ENCODE measurements at places on chromosomes 2 and 18.
A peak's percentile ranks its signal among the peaks of the same experiment; 100 is the strongest.

- no peak for DNase-seq
Observed at GRCh38 chr2:205705511-205706349, 23.4 kb downstream of the NRP2 start.

- DNase-seq = no peak
Observed at GRCh38 chr18:74819433-74820059, 221.9 kb downstream of the ZNF407 start.

DNA sequence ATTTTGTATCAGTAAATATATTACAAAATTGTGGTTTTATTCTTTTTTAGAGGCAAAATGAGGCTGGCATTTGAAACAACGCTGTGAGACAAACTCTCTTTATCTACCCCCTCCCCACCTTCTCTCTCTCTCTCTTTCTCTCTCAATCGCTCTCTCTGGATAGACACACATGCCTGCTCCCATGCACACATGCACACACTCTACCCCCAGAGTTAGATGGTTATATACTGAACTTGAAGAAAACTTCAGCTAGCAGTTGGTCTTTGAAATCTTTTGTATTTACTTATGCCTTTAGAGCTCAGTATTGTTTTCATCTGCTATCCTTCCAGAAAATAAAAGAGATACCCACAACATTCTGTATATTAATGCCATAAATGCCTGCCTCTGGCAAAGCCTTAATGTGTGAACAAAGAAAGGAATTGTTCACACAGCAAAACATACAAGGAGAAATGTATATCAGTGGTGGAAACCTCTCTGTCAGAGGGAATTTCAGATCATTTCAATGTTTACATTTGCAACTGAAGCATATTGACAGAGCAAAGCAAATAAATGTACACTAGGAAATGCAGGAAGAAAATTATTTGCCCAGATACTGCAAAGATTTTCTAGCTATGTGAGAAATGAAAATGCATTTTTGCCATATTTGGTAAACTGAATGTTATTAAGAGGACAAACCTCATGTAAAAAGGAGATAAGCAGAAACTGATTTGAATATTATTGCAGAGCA lies 217.0 kb upstream of the UBE2E3 start:
- peak; percentile 70 for DNase-seq

GRCh38 chr2:68387408-68388350 lies 22.6 kb downstream of the PLEK start:
- DNase-seq = no peak

DNA sequence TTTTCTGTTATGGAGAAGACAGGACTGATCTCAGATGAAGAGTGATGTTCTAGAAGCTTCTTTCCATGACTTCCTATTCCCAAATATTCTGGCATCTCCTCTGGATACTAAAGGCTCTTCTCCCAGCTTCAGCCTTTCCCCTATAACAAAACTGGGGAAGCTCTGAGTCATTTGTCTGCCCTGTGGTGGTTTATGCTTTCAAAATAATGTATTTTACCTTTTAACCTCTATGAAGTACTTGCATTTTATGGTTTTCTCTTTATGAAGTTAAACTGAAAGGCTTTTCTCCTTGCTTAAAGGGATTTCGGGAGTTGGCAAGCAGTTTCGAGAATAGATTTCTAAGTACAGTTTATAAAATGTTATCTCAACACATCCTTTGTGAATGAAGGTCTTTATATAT lies 104.4 kb downstream of the TANC1 start:
- DNase-seq = no peak

GRCh38 chr2:42030200-42030759 lies 17.5 kb upstream of the PKDCC start:
- DNase-seq = no peak

DNA sequence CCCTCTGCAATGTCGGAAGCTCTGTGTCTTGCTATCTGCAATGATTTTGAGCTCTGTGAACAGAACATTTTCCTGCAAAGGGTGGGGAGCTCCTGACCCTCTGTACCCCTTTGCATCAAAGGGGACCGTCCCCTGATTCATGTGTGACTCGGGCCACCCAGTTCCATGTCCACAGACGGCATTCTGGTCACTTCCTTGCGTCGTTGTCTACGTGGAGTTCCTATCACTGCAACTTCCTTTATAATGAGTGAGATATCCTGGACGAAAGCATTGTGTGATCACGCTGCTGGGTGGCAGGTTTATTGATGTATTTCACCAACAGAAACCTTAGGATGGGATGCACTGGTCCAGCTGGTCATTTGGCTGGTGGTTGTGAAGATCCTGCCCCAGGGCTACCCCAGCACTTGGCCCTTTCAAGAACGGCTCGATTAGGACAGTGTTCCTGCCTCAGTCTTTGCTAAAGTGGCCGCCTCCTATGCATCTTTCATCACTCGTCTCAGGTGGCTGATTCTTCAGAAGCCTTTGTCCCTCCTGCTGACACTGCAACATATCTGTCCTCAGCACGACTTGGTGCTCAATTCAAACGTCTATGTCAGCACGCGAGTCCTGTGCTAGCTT lies 202.7 kb downstream of the ACKR3 start:
- DNase-seq = no peak

DNA sequence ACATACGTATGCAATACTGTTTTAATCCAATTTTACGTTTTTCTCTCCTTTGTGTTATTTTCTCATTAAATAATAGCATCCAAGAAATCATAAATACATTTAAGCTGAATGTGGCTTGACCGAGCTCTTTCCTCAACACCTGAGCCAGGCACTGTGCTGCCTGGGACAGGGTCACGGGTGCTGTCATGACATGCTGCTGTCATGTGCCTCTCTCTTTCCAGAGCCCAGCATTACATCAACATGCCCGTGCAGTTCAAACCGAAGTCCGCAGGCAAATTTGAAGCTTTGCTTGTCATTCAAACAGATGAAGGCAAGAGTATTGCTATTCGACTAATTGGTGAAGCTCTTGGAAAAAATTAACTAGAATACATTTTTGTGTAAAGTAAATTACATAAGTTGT lies 94.1 kb upstream of the LDLRAD4 start:
- DNase-seq = no peak

DNA sequence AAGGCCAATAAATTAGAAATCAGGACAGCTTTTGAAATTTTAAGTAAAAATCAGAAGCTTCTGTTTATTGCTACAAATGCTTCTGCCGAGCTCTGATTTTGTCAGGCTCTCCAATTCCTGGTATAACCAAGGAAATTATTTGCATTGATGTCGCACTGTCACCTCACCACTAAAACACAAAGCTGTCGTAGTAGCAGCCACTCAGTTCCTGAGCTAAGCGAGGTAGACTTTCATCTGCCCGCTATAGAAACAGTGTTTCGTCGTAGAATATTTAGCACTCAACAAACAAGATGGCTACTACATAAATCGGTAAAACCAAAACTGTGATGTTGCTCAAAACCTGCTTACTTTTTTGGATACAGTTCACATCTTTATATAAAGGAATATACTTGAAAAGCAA lies 141.3 kb upstream of the FOSL2 start:
- DNase-seq = no peak

- no peak for DNase-seq
Observed at GRCh38 chr2:12050396-12050795, 304.0 kb downstream of the LPIN1 start.

DNA sequence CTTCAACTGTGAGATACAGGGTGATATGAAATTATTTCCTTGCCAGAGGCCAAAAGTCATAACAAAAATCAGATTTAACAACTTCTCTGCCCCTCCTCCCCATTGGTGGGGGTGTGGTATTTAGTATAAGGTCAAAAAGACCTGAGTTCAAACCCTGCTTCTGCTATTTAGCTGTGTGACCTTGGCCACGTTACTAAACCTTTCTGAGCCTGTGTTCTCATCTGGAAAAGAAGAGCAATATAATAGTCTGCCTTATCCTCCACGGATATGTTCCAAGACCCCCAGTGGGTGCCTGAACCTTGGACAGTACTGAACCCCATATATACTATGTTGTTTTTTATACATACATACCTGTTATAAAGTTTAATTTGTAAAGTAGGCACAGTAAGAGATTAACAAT lies 3.7 kb downstream of the CDC42EP3 start:
- DNase-seq = no peak

DNA sequence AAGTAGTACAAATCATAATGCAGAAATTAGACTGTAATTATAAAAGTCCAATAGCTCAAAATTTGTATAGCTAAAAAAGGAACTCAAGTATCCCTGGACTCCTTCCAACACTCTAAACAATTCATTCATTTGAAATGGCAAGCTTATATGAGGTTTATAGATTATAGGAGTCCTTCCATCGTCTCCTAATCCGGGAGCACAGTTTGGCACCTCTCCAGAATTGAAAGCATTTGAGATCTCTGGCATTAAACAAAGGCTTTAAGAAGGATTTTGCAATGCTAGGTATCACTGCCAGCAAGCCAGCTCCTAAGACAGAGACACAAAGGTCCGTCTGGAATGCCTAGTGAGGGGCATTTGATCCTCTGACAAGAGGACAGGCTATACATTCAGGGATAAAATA lies 90.9 kb downstream of the ACVR1 start:
- no peak for DNase-seq

DNA sequence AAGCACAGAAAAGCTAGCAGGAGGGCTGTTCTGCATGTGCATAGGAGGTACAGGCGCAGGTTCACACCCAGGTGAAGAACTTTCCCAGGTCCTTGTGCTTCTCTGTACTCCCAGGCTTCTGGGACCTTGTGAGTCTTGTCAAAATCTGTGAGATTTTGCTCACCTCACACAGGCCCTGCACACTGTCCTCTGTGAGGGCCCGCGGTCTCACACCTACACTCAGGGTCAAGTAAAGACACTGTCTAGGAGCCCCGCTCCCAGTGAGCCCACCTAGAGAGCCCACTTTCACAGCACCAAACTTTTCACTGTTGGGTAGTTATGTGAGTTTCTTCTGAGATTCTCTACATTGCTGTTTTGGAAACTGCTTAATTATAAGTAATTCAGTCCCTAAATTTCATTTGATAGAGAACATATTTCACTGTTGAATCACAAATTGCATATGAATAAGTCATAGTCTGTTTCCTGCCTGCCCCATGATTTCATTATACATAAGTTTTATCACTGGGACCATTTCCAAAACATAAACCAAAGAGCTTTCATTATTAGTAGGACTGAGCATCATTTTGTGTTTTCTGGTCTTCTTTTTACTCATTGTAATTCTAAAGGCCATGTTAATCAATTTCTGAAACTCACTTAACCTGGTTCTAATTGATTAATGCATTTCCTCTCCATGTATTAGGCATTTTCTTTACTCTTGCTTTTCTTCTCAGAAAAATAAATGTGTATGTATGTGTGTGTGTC lies 234.2 kb upstream of the SPOPL start:
- DNase-seq = peak; percentile 37

- no peak for DNase-seq
Observed at GRCh38 chr2:237507512-237507911, 20.5 kb downstream of the MLPH start.

DNA sequence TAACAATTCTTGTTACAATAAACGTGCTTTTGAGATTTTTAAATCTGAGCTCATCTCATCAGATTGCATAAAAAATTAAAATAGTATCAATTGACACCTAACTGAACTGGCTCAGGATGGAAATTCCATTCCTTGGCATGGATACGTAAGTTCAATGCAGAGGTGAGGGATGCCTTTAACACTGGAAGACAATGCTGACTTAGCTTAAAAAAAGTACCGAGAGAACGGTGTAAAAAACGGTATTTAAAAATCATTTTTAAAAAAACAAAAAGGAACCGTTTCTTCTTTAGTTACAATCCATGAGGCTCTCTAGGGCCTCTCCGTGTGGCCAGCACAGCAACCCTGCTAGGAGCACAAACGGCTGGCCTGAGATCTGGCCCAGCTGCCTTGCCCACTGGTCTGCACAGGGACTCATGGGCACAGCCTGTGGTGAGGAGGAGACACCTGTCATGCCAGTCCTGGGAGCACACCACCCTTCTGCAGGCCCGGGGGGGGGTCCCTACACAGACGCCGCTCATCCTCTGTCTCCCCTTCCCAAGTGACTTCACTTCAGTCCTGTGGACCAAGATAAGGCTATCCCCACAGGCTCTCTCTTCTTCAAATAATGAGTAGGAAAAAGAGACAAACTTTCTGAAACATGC lies 45.2 kb downstream of the FAM168B start:
- DNase-seq = no peak

DNA sequence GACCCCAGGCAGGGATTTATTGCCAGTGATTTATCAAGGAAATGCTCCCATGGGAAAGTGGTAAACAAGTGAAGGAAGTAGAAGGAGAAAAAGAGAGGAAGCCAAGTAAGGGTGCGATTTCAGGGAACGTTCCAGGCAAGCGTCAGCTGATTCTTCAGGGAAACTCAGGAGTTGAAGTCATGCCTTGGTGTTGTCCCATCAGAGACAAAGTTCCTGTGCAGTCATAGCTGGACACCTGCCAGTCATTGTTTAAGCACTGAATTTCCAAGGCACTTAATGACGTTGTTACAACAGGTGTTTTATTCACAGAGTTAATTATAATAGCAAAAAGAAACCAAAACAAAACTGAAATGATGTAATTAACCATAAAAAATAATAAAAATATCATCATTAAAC lies 381.8 kb upstream of the CRIM1 start:
- peak; percentile 8 for DNase-seq

- no peak for DNase-seq
Observed at GRCh38 chr2:118443596-118443995, 355.3 kb downstream of the INSIG2 start.

DNA sequence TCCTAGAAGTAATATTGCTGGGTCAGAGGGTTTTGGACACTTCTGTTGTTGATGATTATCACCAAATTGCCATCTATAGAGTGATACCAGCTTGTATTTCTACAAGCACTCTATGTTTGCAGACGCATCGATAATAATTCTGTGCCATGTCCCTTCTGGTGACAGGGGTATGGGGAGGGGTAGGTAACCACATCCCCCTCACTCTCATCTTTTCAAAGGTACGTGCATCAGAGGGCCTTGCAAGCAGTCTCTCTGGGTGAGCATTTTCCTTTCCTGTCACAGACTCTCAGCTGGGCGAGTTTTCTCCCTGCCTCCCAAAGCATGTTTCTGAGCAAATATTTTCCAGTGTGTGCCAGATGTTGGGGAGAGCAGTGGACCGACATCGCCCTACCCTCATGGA lies 98.0 kb downstream of the SMAD7 start:
- DNase-seq = no peak

GRCh38 chr2:15685143-15685542 lies 93.5 kb downstream of the DDX1 start:
- no peak for DNase-seq

DNA sequence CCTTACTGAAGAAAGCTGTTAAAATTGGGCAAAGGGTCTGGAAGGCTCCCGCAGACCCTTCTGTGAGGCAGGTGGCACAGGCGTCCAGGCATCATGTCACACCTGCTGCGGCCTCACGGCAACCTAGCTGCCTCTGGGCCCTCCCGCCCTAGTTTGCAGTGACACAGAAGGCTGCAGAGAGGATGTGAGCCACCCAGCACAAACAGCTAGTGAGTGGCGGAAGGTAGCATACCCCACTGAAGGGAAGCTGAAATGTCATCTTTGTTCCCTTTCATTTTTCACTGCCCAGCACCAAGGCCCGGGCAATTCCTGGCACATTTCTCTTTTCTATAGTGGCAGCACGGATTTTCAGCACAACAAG lies 53.8 kb downstream of the TRAPPC12 start:
- no peak for DNase-seq

- no peak for DNase-seq
Observed at GRCh38 chr18:61953161-61953560, 60.4 kb upstream of the RNF152 start.

GRCh38 chr2:207935121-207935990 lies 90.0 kb downstream of the PLEKHM3 start:
- no peak for DNase-seq
